Activated naive CD4-positive, alpha-beta T cell treated with anti-CD3 and anti-CD28 coated beads, Interleukin-2, amount 10 ng/mL, durations not matched to agents 7 days and 5 days (primary cell): ENCODE measurements at places on chromosomes 3 and 15.

- DNase-seq: peak; percentile 85
Measured at GRCh38 chr3:188954590-188955208, 217.1 kb upstream of the TPRG1 start.

- DNase-seq: no peak
Measured at GRCh38 chr3:64895991-64896895, 208.4 kb upstream of the ADAMTS9 start.

DNA sequence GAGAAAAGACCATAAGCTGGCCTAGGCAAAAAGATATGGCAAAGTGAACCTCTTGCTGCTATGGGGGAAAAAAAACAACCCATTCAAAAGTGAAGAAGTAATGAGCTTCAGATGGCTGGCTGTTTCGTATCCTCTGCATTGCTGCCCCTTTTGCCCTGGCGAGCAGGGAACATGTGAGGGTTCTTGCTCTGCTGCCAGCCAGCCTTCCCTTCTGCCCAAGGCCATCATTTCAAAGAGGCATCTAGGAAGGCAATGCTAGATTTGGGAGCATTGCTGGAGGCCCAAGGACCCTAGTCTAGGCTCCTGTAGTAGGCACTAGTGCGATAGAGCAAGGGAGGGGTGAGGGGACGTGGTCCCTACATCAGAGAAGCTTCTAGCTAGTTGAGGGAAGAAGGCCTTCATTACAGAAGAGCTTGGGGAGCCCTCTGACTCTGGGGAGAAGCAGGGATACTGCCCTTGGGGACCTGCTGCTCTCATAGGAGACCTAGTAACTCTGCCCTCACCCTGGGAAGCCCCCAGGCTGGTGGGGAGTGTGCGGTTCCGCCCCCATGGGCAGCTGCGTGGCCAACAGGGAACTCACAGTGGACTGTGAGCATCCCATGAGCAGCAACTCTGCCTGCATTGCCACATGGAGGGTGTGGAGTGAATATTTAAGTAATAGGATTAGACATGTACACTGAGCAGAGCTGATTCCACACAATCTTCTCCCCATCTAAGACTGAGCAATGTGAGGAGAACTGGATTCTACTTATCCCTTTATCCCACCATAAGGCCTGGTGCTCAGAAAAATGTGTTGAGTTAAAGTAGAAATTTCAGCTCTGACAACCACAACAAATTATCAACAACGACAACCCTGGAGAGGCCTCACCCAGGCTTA is 21.3 kb downstream of the ITGA11 start:
- peak; percentile 5 for DNase-seq

GRCh38 chr15:93997071-93997658 is 234.2 kb upstream of the MCTP2 start:
- DNase-seq: no peak

- DNase-seq: no peak
Measured at GRCh38 chr3:50136714-50137405, 18.3 kb upstream of the SEMA3F start.

DNA sequence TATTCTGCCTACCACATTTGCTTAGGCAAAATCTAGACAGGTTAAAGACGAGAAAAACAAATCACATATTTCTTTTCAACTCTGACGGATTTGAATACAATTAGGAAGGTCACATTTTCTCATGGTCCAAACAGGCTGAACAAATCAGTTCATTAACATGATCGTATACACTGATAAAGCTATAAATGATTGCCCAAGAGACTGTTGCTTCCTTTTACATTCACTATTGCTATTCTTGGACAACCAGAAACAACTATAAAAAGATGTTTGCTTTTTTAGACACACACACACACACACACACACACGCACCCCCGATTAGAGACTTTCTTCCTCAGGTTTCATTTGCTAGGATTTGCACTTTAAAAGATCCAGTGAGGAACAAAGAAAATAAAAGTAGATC is 122.3 kb upstream of the BHLHE40 start:
- DNase-seq: no peak

- DNase-seq: no peak
Measured at GRCh38 chr15:74500401-74500800, 39.4 kb upstream of the UBL7 start.

DNA sequence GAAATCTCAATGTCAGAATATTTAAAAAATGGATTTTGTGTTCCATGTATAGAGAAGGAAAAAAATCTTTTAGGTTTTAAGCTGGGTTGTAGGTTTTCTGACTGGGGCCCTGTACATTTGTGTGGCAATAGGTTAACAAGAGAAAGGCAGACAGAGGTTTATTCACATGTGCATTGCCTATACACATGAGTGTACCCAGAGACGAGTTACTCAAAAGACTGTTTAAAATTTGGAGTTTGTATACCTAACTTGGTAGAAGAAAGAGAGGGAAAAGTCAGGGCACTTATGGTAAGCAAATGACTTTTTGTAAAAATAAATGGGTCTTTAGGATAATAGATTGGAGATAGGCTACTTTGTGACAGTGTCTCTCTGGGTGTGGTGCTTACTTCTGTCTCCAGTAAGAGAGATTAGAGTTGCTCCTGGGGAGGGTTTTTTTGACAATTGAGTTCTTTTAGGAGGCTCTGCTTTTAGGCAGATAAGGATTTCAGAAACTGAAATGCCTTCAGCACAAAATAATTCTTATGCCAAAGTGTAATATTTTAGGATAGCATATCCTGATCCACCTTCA is 225.2 kb downstream of the TCF12 start:
- DNase-seq: no peak

DNA sequence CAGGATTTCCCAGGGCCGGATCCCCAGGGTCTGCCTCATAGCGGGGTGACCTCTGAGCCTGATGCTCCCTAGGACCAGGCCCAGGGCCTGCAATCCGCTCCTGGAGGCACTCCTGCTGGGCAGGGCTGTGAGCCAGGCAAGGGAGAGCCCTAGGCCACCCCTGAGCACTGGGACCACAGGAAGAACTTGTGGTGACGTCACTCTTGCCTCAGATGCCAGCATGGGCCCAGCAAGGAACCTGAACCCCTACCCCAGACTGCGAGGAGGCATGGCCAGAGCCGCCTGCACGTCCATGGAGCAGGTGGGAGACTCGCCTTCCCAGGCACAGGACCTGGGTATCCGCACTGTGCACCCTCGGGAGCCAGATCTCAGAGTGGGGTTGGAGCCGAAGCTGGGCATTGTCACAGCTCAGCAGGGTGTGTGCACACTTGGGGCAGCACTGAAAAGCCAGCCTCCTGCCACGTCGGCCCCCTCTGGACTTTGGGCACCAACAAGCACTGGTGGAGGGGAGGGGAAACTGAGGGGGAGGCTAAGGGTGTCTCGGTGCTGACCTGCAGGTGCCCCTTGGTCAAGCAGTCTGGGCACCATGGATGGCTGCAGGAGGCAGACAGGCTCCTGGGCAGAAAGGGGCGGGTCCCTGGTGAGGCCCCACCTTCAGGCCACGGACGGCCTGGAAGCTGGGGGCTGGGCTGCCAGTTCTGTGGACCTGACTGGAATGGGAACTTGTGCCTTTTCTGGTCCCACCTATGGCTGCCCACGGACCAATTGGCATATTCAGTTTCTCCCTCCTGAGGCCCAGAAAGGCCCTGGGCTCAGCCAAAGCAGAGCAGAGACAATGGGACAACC is 49.3 kb downstream of the SLC6A20 start:
- DNase-seq: no peak

GRCh38 chr3:193731656-193732055 is 138.6 kb downstream of the OPA1 start:
- no peak for DNase-seq

DNA sequence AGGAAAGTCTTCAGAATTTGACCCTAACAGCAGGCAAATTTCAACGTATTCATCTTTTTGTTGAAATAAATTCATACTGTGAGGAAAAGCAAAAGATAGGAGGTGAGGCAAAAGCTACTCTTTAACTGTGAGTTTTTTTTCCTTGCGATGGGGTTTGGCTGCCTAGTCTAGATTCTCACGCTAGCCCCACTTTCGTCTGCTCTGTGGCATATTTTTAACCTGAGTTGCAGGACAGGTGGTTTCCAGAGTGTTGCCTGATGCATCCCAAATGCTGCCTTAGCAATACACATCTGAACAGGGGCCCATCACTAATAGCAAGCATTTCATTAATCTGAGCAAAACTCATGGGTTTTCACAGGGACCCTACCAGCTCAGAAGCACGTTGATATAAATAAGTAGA is 11.7 kb downstream of the PSMA4 start:
- no peak for DNase-seq

GRCh38 chr3:151290673-151291072 is 12.3 kb upstream of the P2RY14 start:
- no peak for DNase-seq

DNA sequence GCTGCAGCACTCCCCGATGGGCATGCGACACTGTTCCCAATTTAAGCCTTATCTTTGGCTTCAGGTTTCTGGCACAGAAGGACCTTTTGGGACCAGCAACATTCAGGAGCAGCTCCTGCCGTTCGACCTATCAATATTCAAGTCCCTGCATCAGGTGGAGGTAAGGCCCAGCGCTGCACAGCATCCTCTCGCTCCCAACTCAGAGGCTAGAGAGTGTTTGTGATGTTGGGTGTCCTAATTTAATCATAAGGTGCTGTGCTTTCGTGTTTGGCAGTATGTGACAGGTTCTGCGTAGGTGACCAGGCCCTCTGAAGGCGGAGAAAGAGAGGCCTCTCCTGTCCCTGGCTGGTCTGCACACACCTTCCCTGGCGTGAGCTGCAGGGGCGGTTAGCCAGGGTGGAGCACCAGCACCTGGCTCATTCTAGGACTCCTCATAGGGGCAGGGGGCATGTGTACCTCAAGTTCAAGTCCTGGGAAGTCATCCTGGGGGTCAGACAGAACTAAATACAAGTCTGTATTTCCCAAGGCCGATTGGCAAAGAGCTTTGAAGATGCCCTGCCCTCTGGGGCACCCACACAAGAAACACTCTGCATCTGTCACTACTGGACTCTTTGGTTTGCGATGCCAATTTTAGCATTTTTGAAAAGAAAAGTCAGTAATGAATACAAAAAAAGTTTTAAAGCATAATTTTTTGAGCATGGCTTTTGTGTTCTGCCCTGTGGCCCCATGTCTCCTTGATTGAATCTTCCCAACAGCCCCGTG is 17.0 kb downstream of the NISCH start:
- DNase-seq: no peak

GRCh38 chr15:31277335-31278060 is 49.1 kb upstream of the KLF13 start:
- DNase-seq: no peak

GRCh38 chr3:10373686-10374261 is 52.9 kb upstream of the SEC13 start:
- DNase-seq: no peak

GRCh38 chr3:36959821-36960220 is 15.0 kb upstream of the TRANK1 start:
- DNase-seq: no peak

DNA sequence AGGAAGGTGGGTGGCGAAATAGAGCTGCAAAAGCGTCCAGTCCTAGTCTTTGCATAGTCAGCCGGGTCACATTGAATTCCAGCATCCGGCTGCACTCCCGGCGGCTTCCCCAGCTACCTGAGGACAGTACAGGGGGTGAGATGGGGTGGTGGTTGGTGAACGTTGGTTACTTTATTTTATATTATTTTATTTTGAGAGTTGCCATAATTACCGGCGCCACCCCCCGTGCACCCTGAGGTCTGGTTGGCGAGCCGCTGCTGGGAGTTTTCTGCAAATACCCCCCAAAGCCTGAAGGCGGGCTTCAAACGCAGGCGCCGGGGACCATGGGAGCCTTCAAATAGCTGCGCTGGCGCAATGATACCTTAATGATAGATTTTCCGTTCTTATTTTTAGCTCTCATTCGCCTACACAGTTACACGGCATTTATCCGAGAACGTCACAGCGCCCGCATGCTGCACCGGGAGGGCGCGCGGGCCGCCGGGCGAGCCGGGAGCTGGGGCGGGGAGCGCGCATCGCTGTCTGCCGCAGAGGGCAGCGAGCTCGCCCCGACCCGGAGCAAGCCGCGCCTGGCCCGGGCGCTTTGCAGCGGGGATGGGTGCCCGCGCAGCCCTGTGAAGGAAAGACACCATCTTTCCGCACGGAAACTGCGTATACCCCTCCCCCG is 756 bp upstream of the RASGRF1 start:
- no peak for DNase-seq

GRCh38 chr3:81580355-81580754 is 181.1 kb downstream of the GBE1 start:
- no peak for DNase-seq

GRCh38 chr15:69055251-69055650 is 40.8 kb downstream of the NOX5 start:
- DNase-seq: no peak

- DNase-seq: no peak
Measured at GRCh38 chr3:171566803-171567422, 106.7 kb upstream of the TNIK start.

- no peak for DNase-seq
Measured at GRCh38 chr3:164365242-164365641, 713.1 kb downstream of the SI start.

DNA sequence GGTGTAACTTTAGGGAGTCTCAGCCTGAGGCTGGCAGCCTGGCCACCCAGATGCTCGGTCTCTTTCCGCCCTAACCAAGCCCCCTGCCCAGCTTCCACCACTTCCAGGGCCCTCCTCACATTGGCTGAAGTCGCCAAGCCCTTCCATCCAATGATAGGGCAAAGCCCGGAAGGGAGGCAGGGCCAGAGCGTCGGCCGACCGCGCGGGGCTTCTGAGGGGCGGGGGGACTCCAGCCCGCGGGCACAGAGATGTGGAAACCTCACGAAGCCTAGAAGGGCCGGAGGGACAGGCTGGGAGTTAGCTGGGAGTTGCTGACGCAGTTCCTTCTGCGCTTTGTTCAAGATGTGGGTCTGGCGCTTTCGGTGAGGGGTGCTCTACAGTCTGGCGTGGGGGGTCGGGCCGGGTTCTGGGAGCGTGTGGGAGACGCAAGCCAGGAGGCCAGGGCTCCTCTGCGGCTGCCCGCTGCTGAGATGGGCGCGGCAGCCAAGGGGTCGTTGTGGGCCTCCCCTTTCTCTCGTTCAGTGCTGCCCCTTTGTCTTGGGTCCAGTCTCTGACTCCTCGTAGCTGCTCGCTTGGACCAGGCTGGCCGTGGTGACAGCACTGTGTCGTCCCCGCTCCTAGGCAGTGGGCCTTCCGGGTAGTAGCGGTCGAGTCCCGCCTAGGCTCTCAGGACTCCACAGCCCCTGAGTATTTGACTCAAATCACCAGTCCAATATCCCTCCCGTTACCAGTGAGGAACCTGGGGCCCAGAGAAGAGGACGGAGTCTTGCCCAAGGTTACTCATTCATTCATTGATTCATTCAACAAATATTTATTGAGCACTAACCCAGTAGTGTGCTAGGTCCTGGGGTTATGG is at the start of gene ZNF660:
ZNF660 (plus strand) TSS at position 319 of the 856 bp plus-strand sequence. CDS start 9,230 bp downstream, outside the sequence.
- DNase-seq: no peak

DNA sequence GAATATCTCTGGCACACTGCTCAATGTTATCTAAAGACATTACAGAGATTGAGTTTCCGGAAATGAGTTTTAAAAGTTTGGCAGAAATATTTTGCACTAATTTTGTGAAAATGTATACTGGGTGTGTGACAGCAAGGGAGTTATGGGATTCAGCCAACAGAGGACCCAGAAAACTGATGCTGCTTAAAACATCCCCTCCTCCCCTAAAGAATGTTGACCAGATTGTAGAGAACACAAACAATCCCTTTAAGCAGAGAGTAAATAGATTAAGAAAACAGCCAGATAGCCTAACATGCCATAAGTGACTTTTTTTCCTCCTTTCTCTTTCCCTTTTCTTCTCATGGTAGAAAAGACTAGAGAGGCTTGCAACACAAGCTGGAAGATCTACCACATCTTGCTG is 928.0 kb upstream of the ALCAM start:
- DNase-seq: no peak
